ENCODE measurements at places on chromosomes 6 and 20.
A peak's percentile ranks its signal among the peaks of the same experiment; 100 is the strongest.

GRCh38 chr20:694496-694895 is 18.9 kb upstream of the SCRT2 start:
- DNase-seq = no peak

GRCh38 chr6:157533048-157533871 is 152.3 kb downstream of the ZDHHC14 start:
- DNase-seq = peak; percentile 91

DNA sequence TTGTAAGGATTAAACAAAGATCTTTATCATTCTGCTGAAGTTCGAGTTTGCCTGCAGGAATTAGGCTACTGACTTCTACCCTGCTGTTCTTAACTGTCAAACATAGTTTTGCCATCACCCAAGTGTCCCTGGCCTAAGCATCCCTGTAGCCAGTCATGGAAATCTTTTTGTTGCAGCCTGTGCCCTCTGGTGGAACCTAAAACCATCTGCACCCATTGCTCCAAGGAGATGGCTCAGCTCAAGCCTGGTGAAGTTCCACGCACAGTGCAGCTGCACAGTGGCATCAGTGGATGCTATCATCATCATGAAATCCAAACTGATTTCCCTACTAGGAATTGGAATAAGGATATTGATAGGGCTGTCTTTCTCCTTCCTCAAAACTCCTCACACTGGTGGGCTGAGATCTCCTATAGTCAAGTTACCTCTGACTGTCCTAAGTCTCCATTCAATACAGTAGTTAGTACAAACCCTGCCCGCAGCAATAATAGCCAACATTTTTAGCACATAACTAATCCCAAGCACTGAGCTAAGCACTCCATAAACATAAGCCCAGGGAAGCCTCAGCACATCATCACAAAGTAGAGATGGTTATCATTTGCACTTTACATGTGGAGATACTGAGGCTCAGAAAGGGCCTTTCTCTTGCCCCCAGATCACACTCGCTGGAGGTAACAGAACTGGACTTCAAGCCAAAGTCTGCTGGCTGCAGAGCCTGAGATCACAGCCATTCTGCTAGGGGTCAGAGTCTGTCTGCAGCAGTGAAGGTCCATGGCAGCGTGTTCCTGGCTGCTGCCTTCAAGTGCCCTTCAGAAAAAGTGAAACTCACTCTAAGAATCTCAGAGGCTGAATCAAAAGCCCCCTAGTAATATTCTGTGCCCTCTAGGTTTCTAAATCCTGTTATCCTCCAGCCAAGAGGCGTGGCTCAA is 77.2 kb upstream of the MC3R start:
- DNase-seq = no peak

DNA sequence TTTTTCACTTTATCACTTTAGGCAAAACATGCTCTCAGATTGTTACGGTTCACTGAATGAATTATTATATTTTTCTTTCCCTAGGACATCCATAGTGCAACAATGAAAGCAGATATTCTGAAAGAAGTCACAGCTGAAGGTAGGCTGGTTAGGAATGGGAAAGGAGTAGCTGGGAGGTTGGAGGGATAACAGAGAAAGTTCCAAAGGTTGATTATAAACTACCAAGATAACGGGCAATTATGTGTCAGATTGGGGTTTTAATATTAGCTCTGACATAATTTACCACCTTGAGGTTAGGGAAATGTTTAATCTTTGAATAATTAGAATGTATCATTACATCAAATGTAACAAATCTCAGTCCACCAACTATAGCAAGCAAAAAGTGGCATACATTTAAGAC is 96.5 kb downstream of the HTR1B start:
- DNase-seq = no peak

DNA sequence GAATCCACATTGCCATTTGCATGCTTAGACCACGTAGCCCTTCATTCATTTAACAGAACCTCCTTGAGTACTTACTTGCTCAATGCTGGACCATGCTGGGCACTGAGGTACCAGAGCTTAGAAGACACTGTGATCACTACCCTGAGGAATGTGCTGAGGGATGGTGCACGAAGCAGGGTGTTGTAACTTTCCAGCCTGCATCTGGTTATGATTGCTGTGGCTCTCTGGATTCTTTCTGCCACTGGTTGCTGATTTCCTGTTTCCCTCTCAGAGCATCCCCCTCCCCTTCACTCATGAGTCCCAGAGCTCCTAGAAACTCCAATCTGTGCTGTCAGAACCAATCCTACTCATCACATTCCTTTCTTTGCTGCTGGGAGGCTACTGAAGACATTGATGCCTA is 537.4 kb downstream of the PTPRT start:
- no peak for DNase-seq

DNA sequence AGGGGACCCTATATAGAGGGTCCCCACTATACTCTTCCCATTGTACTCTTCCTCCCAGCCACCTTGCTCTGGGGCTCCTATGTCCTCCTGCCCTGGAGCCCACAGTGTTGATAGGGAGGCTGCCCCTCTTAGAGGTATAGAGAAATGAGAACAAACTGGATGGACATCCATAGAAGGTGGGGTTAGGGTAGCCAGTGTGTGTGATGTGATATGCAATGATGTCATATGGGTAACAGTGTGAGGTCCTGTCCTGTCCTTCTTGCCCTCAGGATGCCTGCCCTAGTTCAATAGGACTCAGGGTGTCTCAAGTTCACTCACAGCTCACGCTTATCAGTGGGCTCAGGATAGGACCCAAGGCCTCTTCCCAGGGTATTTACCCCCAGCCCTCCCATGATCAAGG is 435 bp downstream of the PTCRA start:
- DNase-seq = no peak

GRCh38 chr20:37395921-37396415 is 50.0 kb downstream of the SRC start:
- DNase-seq = peak; percentile 61

DNA sequence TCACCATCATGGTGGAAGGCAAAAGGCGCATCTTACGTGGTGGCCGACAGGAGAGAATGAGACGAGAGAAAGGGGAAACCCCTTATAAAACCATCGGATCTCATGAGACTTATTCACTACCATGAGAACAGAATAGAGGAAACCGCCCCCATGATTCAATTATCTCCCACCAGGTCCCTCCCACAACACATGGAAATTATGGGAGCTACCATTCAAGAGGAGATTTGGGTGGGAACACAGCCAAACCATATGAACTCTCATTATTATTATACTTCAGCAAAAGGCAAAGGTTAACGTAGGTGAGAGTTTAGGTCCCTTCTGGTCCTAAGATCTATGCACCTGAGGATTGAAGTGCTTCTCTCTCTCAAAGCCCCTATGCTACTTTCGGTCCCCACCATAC is 2.4 kb upstream of the PFDN4 start:
- no peak for DNase-seq

DNA sequence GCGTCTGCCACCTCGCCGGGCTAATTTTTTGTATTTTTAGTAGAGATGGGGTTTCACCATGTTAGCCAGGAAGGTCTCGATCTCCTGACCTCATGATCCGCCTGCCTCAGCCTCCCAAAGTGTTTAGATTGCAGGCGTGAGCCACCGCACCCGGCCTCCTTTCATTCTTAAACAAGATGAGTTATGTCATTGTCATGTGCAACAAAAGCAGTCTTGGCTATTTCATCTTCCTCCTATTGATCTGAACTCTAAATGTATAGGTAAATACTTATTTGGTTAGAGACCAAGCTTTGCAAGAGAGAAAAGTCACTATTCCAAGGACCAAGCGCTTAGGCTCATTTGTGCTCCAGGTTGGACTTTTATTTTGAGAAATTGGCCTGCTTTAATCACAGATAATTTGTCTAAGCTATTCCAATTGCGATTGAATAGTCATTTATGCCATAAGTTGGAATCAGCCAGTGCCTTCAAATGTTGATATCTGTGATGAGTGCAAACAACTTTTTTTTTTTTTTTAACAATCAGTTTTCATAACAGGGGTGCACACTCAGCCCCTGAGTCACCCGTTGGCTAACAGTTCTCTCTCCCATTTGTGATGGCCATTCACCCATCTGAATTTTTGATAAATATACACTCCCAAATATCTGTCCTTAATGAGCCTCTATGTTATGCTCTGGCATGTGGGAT is 167.3 kb downstream of the BCAS1 start:
- no peak for DNase-seq

- no peak for DNase-seq
These were observed 18.0 kb upstream of the SLCO4A1 start for GRCh38 chr20:62624325-62624690.

- DNase-seq = no peak
These were observed 240.3 kb downstream of the DLL1 start for GRCh38 chr6:170050591-170051041.

DNA sequence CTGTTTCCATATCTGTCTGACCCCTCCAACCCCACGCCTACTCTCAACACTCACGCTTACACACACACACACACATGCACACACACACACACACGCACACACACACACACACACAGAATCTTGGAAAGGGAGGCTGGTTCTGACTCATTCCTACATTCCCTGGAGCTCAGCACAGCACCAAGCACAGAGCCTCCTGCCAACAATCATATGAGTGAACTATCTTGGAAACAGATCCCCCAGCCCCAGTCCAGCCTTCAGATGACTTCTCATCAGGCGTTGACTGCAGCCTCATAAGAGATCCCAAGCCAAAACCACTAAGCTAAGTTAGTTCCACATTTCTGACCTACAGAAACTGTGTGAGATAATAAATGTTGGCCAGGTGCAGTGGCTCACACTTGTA is 14.1 kb upstream of the HCK start:
- DNase-seq = no peak

- DNase-seq = no peak
These were observed 247.3 kb upstream of the PDE10A start for GRCh38 chr6:165910184-165910966.

- no peak for DNase-seq
These were observed 859.7 kb downstream of the EPHA7 start for GRCh38 chr6:92559611-92560010.

- DNase-seq = no peak
These were observed 7.2 kb upstream of the CTAGE9 start for GRCh38 chr6:131717836-131718542.

GRCh38 chr20:62631336-62632308 is 10.7 kb upstream of the SLCO4A1 start:
- DNase-seq = no peak

DNA sequence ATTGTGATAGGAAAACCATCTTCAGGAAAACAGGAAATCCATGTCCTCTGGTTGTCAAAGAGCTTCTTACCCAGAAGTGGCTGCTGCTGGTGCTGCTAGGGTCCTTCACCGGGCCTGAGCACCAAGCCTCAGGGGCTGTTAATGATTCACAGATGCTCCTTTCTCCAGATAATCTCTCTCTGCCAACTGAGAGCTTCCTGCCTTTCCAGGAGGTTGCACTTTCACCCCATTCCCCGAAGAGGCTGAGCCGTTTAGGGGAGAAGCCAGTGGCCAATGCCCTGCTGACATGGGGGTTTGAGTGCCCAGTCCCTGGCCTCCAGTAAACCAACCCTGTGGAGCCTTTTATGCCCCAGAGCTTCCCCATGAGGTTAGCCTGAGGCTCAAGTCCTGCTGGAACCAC is 122.4 kb downstream of the CBLN4 start:
- no peak for DNase-seq

DNA sequence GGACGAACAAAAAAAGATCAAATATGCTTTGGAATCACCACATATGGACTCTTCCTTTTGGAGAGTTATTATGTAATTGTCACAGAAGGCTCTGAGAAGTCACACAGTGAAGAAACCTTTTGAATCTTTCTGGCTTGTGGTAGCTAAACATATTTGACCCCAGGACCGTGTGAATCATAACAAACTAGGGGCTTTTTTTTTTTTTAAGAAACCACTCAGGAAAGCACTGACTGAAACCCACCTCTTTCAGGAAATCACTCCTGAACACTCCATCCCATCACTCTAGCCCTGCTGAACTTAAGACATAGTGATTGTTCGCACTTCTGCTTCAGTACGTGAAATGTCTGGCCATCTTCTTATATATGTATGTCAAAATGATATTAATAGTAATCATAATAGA is 495.9 kb upstream of the ARID1B start:
- no peak for DNase-seq

GRCh38 chr6:90631046-90631445 is 44.2 kb upstream of the MAP3K7 start:
- no peak for DNase-seq

GRCh38 chr6:168413018-168413720 is 27.8 kb upstream of the SMOC2 start:
- DNase-seq = peak; percentile 79

- no peak for DNase-seq
These were observed 118.1 kb upstream of the AFDN start for GRCh38 chr6:167708501-167709094.

DNA sequence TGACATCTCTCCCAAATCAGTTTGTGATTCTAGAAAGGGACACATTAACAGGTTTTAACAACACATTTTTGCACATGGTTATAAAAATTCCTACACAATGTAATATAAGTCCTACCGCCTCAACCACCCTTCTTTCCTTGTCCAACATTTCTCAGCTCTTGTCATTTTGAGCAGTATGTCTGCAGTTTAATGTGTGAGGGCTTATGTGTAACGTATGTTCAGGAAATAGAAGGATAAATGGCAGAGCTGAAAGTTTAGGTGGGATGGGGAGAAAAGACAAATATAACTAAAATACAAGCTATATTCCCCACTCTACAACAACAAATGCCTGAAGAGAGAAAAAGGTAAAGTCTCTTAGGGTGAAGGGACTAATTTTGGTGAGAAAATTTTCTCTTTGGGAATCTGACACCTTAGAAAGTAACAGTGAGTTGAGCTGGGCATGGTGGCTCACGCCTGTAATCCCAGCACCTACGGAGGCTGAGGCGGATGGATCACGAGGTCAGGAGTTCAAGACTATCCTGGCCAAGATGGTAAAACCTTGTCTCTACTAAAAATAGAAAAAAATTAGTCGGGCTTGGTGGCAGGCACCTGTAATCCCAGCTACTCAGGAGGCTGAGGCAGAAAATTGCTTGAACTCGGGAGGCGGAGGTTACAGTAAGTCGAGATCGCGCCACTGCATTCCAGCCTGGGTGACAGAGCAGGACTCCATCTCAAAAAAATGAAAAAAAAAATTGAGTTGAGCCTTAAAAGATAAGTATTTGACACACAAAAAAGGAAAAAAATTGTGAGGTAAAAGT is 5.1 kb downstream of the PNRC1 start:
- DNase-seq = no peak

- no peak for DNase-seq
These were observed 1.1 kb downstream of the DPM1 start for GRCh38 chr20:50957276-50957675.

DNA sequence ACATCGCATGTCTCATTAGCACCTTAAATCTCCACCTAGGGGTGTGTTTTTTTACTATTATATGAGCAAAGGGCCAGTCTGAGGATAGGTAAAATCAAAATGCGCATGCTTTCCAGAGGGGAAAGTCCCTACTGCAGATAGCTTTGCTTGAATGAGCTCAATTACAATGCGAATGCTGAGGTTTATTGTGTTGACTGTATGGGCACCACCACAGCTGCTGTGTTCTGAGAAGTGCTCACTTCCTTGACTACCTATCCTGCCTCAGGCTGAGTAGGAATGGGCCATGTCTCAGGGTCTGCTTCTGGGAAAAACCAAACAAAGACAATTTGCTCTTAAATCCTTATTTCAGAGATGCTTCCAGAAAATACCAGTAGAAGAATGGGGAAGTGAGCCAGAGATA is 36.6 kb downstream of the MOCS1 start:
- no peak for DNase-seq
